ENCODE measurements at places on chromosomes 16 and 17.

DNA sequence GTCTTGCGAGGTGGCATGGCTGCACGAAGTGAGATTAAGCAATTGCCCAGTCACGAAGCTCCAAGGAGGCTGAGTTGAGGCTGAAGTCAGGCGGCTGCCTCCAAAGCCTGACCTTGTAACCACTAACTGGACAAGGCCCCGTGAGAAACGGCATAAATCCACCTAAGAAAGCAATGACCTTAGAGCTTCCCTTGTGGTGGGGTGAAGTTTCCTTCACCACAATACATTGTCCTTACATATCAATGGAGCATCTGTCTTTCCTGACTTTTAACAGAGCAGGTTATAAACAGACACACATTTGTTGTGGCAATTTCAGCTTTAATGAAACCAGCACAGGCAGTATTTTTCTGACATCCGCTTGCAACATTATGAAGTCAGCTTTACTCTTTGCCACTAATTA lies 2.5 kb upstream of the MED9 start:
- DNase-seq, result no peak

DNA sequence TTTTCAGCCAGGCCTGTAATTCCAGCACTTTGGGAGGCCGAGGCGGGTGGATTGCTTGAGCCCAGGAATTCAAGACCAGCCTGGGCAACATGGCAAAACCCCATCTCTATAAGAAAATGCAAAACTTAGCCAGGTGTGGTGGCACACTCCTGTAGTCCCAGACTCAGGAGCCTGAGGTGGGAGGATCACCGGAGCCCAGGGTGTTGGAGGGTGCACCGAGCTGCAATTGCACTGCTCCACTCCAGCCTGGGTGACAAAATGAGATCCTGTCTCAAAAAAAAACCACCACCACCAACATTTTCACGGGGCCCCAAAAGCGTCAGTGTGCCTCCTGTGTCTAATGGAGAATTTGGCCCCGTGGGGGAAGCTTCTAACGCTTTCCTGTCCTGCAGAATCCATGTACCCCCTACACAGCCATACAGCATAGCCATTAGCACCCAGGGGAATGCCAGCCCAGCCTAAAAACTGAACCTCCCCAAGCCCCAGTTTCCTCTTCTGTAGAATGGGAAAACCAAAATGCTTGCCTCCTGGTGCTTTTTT lies 22.2 kb upstream of the MAP3K14 start:
- DNase-seq, result no peak

DNA sequence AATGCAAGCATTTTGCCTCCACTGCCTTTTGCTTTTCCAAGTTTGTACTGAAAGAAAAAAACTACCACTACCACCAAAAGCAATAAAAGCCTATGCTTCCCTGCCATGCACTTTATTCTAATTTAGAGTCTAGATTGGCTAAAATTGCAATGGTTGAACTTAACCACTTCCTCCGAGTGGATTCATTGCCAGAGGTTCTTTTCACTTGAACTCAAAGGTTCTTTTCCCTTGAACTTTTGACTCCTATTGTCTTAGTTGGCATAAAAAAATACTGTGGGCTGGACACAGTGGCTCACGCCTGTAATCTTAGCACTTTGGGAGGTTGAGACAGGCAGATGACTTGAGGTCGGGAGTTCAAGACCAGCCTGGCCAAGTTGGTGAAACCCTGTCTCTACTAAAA lies 319.8 kb upstream of the GOT2 start:
- no peak for DNase-seq

- no peak for DNase-seq
Measured at GRCh38 chr16:4246777-4247459, 5.0 kb upstream of the SRL start.

DNA sequence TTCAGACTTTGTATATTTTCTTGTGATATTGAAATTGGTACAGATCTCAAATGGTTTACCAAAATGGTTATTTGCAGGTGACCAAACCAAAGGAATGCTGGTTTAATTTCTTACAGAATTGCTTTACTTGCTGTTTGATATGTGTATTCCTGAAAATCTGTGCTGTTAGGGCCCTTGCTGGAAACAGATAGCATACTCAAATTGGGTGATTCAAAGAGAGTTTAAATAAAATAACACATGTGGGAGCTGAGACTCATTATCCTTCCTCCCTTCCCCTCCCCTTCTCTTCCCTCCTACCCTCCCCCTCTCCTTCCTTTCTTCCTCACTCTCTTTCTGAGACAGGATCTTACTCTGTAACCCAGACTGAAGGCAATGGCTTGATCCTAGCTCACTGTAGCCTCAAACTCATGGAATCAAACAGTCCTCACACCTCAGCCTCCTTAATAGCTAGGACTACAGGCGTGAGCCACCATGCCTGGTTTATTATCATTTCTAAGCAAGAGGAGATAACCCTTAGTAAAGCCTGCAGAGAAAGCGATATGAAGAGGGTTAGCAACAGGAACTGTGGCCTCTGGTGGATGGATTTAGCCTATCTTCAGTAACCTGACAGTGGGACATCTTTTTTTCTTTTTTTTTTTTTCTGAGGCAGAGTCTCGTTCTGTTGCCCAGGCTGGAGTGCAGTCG lies 141.9 kb downstream of the BCAS3 start:
- DNase-seq, result no peak

GRCh38 chr17:66088173-66088572 lies 103.8 kb downstream of the CEP112 start:
- no peak for DNase-seq

DNA sequence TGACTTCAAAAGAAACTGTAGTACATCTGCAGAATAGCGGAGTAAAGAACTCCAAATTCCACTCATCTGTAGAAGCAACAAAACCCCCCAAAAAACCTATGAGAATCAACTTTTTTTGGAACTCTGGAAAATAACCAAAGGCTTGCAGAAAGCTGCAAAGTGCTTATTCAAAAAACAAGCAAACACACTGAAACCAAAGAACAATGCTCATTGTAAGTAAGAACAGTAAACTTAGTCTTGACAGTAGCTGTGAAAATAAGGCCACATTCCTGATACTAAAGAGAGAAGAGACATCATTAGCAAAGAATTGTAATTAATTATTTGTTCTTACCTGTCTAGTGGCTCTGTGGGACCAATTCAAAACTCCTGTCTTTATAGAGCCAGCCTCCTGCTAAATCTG lies 534.3 kb upstream of the C16orf82 start:
- DNase-seq, result no peak

- no peak for DNase-seq
Measured at GRCh38 chr17:5581655-5582054, 2.7 kb downstream of the NLRP1 start.

GRCh38 chr16:23434380-23434779 lies 18.6 kb downstream of the COG7 start:
- DNase-seq, result no peak

DNA sequence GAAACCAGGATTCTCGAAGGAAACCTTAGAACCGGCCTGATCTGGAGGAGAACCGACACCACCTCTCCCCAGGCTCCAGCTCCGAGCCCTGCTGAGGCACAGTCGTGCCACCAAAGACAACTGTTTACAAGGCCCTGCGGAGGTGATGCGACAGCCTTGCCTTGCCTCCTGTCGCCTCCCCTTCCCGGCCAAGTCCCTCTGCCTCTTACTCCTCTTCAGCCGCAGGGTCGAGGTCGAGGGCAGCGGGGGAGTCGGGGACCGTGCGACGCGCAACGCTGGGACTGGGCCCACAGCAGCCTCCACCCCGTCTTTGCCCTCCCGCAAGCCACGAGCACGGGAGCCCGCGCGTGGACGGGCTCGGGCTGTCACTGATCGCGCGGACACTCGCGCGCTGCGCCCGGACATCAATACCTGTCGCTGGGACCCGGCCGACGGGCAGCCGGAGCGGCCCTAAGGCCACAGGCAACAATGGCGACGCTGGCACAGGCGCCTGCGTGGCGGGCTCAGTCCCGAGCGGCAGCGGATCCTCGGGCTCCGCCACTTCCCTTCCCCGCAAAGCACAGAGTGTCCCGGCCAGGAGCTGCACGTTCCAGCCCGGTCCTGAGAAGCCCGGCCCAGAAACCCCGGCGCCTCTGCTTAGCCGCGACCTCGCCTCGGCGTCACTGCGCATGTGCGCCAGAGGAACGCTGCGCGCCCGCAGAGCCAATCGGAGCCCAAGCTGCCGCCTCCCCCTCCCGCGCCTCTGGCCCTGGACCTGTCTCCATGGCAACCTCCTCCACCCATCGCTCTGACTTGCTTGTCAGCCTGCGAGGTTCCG lies at the start of gene ZNF287:
Gene ZNF287, minus strand, starts transcription at position 664 of the 817 bp plus-strand sequence. CDS start 1,473 bp downstream, outside the sequence.
- DNase-seq, result peak; percentile 95

- no peak for DNase-seq
Measured at GRCh38 chr17:67558740-67559380, 158.9 kb upstream of the NOL11 start.

GRCh38 chr16:616733-617586 lies 13.8 kb upstream of the WFIKKN1 start:
- no peak for DNase-seq

- DNase-seq, result no peak
Measured at GRCh38 chr17:74119965-74120364, 83.5 kb upstream of the RPL38 start.

GRCh38 chr17:45705123-45706009 lies 78.8 kb upstream of the CRHR1 start:
- no peak for DNase-seq

GRCh38 chr17:81101614-81102306 lies 63.5 kb upstream of the PVALEF start:
- DNase-seq, result peak; percentile 62

- DNase-seq, result no peak
Measured at GRCh38 chr16:64381979-64382378, 739.9 kb downstream of the CDH11 start.

GRCh38 chr16:57924514-57924913 lies 46.4 kb downstream of the CNGB1 start:
- no peak for DNase-seq

GRCh38 chr16:49861299-49861698 lies 5.4 kb upstream of the ZNF423 start:
- no peak for DNase-seq

DNA sequence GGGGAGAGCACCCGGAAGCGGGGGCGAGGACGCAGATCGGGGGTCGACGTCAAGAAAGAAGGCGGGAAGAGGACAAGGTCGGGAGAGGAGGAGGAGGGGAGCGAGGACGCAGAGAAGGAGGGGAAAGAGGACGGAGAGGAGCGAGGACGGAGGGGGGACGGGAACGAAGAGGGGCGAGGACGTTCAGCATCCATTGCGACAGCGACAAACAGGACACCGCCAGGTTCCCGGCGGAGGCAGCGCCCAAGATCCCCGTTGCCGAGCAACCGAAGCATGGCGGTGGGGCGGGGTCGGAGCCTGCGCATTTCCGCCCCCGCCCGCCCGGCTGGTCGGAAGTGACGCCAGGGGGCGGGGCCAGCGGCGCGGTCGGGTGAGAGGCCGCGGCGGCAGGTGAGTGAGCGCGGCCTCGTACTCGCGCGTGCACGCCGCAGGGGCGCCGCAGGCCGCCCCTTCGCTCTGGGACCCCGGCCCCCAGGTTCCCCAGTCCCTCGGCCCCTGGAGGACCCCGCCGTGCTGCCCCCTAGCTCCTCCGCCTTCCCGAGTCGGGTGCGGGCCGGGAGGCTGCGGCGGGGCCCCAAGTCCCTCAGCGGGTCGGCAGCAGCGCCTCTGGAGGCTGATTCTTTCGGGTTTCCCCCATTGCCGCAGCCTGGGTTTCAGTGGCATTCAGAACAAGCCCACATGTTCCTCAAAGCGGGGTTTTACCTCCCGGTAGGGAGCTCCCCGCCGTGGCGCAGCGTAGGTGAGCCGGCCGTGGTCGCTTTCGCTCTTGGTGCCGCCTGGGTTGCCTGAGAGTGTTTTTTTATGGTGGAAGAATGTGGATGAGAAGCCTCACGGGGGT lies at the start of gene FAM234A:
Gene FAM234A, plus strand, starts transcription at position 354 of the 838 bp plus-strand sequence. CDS start 19,593 bp downstream, outside the sequence.
- DNase-seq, result peak; percentile 87
